ENCODE measurements at places on chromosomes 12 and 14.
A peak's percentile ranks its signal among the peaks of the same experiment; 100 is the strongest.

DNA sequence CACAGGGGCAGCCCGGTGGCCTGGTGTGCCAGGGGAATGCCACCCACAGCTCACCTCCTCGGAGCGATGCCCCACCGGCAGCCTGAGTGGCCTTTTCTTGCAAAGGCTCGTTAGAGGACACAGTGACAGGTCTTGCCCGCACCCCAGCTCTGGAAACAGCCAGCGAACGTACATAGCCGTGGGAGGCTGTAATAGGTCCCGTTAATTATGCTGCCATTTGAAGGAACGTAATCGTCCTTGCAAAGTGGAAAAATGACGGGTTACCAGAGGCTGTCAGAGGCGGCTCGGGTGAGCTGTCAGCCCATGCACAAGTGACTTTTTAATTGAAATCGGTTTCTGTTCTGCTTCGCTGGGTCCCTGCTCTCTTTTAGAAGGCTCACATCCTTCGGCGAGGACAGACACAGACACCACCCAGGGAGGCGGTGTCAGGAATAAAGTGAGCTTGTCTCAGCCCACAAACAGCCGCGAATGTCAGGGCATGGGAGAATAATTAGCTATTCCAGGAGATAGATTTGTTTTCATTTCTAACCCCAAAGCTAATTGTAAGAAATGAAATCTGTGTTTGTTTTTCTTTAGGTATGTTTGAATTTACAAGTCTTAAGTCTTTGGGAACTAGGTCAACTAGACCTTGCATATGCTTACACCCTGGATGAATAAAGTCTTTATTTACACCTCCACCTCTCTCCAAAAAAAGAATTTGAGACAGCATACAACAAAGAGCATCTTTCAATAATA is 77.2 kb upstream of the RFLNA start:
- no peak for DNase-seq
- no peak overlapping the region for H3K4me3 ChIP-seq
- H3K4me1 ChIP-seq: peaks cover 1% of the 10 kb centered on the region
- no peaks in the 10 kb centered on the region for H3K27me3 ChIP-seq
- no peak overlapping the region for H3K27ac ChIP-seq

DNA sequence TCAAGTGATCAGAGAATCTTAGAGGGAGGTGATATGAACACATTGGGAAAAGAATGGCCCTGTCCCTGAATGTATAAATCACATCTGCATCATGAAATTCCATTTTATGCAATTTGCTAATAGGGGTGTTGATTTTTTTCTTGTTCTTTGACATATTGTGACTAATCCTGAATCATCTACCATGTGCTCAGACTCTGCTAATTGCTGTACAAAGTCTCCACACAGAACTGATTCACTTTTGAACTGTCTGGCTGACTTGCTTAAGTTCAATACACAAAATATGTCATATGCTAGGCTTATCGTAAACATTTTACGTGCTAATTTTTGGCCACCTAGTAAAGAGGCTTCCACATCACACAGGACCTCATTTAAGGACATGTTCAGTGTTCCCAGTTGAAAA is 2.6 kb downstream of the TMEM132D start:
- H3K36me3 ChIP-seq: no peaks in the 10 kb centered on the region
- no peaks in the 10 kb centered on the region for H3K4me1 ChIP-seq
- H3K27me3 ChIP-seq: no peaks in the 10 kb centered on the region
- no peak overlapping the region for H3K27ac ChIP-seq
- no peak overlapping the region for H3K4me3 ChIP-seq

DNA sequence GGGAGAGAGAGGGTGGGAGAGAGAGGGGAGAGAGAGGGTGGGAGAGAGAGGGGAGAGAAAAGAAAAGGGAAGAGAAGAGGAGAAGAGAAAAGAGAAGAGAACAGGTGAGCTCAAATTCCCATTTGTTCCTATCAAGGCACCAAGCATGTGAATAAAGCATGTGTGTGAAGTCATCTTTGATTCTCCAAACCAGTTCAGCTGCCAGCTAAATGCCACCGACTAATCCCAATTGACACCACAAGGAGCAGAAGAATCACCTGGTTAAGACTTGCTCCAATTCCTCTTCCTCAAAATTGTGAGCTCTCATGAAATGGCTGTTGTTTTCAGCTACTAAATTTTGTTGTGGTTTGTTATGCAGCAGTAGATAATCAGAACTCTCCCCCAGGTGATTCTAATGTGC is 188.9 kb downstream of the TMX1 start:
- peaks cover 2% of the 10 kb centered on the region for H3K4me1 ChIP-seq
- H3K27ac ChIP-seq: no peak overlapping the region
- no peak overlapping the region for H3K4me3 ChIP-seq
- no peaks in the 10 kb centered on the region for H3K27me3 ChIP-seq
- DNase-seq: no peak

GRCh38 chr12:29103539-29103974 is 45.5 kb upstream of the FAR2 start:
- no peak overlapping the region for H3K27ac ChIP-seq
- H3K27me3 ChIP-seq: no peaks in the 10 kb centered on the region
- no peaks in the 10 kb centered on the region for H3K4me1 ChIP-seq
- no peaks in the 10 kb centered on the region for H3K36me3 ChIP-seq

DNA sequence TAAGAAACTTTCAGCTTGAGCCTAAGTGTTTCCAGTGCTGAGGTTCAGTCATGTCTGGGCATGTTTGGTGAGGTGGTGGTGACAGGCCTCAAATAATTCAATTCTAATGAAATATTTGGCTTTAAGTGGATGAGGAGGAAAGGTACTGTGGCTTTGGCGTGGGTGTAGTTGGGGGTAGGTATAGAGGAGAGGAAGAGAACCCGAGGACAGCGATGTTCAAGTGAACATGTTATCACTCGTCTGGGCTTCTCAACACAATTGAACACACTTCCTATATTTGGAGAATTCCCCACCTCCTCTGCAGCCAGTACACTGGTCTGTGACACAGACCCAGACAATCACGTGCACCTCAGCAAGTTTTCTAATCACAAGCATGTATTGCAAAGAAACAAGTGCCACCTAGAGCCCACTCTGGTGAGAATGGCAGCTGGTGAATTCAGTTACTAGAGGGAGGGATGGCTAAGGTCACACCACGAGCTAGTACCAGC is 53.0 kb downstream of the IFNG-AS1 start:
- no peaks in the 10 kb centered on the region for H3K36me3 ChIP-seq
- DNase-seq: no peak

DNA sequence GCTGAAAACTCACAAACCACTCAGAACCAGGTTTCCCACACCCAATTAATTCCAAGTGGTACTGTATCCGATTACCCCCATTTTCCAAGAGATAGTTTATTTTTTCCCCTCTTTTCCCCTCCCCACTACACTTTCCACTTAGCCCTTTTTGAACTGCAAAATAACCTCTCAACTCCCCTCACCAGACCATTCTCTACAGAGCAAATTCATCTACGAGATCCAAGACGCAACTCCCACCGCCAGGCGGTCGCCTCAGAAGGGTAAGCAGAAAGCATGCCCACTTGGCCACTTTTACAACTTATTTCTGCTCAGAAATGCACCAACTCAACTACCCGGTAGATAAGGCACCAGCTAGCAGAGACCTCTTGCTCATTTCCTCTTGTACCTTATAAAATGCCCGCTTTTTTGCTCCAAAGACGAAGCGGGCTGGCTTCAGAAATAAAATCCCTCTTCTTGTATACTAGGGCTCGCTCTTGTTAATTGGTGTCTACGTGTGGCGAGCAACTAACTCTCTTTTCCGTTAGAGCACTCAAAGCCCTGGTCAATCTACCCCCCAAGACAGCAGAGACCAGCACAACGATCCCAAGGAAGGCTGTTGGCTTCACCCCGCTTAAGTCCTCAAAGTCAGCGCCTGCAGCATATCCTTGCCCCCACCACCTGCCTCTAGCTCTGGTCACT is 910 bp upstream of the SRP54 start:
- H3K36me3 ChIP-seq: no peaks in the 10 kb centered on the region
- no peak overlapping the region for H3K27ac ChIP-seq
- 0 out of 2 replicates have a peak, but pooled peaks cover 2% of the 10 kb centered on the region for H3K4me1 ChIP-seq
- peak overlapping the region; percentile 67 for H3K4me3 ChIP-seq
- H3K27me3 ChIP-seq: no peaks in the 10 kb centered on the region

GRCh38 chr12:29991924-29992323 is 208.2 kb upstream of the TMTC1 start:
- no peak for DNase-seq
- H3K36me3 ChIP-seq: no peaks in the 10 kb centered on the region
- H3K27me3 ChIP-seq: no peaks in the 10 kb centered on the region
- H3K4me3 ChIP-seq: no peak overlapping the region

- no peak overlapping the region for H3K27ac ChIP-seq
- no peaks in the 10 kb centered on the region for H3K27me3 ChIP-seq
- no peaks in the 10 kb centered on the region for H3K36me3 ChIP-seq
- 0 out of 2 replicates have a peak, but pooled peaks cover 2% of the 10 kb centered on the region for H3K4me1 ChIP-seq
Measured at GRCh38 chr12:26338586-26339572, 143.5 kb downstream of the SSPN start.

DNA sequence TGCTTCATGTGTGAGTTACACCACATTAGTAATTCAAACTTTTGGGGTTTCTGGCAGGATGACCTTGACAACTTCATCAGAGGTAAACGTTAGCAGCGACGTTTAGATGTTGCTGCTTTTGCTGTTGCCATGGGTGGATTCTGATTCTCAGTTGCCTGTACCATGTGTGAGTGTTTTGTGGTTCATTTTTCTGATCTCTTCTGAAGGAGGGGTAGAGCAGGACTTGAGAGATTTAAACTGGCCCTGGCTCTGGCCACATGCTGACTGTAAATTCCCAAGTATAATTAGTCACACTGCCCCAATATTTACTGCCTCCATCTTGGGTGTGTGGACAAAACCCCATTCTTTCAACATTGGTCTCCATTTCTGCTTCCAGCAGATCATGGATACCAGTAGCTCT is 110.4 kb downstream of the ETV6 start:
- DNase-seq: no peak
- H3K4me1 ChIP-seq: 0 out of 2 replicates have a peak, but pooled peaks cover 1% of the 10 kb centered on the region
- H3K27ac ChIP-seq: no peak overlapping the region
- H3K27me3 ChIP-seq: no peaks in the 10 kb centered on the region
- no peaks in the 10 kb centered on the region for H3K36me3 ChIP-seq

DNA sequence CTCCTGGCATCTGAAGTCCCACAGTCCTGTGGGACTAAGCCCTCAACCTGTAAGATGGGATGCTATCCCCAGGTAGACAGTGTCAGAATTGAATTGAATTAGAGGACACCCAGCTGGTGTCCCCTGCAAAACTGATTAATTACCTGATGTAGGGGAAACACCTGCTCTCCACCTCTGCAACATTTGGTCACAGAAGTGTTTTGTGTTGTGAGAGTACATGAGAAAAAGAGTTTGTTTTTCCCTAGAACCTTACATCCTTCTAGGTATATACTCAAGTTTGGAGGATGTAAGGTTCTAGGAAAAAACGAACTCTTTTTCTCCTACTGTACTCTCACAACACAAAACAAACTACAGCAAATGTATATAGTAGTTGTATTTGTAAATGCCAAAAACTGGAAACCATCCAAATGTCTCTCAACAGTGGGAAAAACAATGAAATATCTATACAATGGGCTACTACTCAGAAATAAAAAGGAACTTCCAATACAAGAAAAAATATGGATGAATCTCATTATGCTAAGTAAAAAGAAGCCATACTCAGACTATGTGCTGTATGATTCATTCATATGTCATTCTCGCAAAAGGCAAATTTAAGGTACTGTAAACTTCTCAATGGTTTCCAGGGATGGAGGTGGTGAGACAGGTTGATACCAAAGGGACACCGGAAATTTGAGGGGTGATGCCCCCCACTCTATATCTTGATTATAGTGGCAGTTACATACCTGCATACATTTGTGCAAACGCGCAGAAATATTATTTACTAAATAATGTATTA is 160.7 kb downstream of the MED13L start:
- H3K4me3 ChIP-seq: no peak overlapping the region
- no peaks in the 10 kb centered on the region for H3K27me3 ChIP-seq
- H3K4me1 ChIP-seq: no peaks in the 10 kb centered on the region
- no peaks in the 10 kb centered on the region for H3K36me3 ChIP-seq
- no peak overlapping the region for H3K27ac ChIP-seq

DNA sequence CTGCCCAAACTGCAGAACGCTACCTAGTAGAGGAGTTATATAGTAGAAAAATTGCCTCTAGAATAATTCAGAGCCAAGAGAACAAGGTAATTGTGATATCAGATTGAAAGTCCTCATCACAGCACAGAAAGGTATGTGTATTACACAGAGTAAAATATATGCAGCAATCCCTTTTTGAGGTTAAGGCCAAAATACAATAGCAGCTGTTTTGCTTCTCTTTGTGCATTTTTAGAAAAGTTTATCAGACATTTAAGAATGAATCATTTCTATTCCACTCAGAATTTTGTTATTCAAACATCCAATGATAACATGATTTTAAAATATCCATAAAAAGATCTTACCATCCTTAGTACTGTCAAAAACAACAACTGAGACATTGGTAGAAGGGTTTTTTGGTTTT is 45.1 kb downstream of the GNPTAB start:
- H3K4me3 ChIP-seq: no peak overlapping the region
- no peaks in the 10 kb centered on the region for H3K27me3 ChIP-seq
- no peaks in the 10 kb centered on the region for H3K36me3 ChIP-seq
- H3K27ac ChIP-seq: no peak overlapping the region

DNA sequence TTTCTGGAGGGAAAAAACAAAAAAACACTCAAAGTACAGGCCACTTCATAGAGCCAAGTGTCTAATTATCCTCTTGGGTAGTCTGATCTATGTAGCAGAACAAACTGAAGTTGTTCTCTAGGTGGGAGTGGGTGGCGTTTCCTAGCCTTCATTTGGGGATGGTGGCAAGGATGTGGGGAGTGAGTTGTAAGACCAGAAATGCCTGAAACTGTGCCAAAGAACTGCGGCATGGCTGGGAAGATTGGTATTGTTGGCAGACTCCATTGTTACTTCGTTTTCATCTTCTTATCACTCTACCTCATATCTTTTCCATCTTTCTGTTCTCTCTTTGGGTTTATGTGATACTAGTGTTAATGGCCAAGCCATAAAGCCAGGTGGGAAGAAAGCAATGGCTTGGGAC is 177.3 kb upstream of the DDHD1 start:
- 0 out of 2 replicates have a peak, but pooled peaks cover 3% of the 10 kb centered on the region for H3K4me1 ChIP-seq
- H3K27me3 ChIP-seq: no peaks in the 10 kb centered on the region
- no peaks in the 10 kb centered on the region for H3K36me3 ChIP-seq
- no peak for DNase-seq

Measured in iPS DF 6.9 (cell line).